ENCODE measurements at places on chromosomes 1 and 21.

- DNase-seq, result no peak
Observed at GRCh38 chr1:17014671-17015567, 3.2 kb upstream of the ATP13A2 start.

DNA sequence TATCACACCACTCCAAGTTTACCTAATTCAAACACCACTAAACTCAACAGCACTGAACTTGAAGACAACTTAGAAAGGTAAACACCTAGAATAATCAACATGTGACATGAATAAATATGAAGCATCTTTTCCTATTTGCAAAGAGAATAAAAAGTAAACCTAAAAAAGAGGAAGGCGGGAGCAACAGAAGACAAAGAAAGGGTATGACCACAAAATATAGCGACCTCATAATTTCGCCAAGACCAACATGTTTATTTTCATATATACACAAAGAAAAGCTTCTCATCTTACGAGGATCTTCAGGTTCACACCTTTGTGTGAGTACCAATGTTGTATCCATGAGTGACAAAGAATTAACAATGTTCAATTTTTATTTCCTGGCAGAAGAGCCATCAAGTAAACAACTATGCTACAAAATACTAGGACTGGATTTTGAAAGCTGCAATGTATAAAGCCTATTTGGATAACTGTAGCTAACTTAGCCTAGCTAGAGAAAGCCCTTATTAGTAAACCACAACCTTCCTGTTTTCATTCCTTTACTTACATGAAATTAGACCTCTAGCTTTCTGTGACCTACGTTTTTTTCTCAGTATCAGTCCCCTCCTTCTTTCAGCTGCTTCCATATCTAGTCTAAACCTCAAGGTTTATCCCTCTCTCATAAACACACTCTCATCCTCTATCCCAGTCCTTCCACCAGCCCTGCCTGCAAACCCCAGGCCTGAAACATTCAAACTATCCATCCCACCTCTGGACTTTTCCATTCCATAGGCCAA, 21.3 kb upstream of the PHTF1 start:
- peak; percentile 42 for DNase-seq

DNA sequence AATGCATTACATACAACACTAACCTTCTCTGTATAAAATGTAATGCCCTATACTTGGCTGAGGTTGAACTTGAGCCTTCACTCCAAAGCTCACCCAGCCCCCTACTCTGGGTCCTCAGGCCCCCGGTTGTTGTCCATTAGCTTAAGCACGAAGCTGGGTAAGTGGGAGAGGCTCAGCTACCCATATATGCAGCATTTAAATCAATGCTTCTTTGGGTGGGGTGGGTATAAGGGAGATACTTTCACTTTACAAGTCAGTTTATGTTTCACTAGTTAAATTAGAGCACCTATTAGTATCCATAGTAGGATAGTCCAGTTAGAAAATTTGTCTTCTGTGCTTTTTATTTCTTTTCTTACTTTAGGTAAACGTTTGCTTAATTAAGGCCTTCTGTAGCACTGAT, 151.4 kb downstream of the LMX1A start:
- no peak for DNase-seq

DNA sequence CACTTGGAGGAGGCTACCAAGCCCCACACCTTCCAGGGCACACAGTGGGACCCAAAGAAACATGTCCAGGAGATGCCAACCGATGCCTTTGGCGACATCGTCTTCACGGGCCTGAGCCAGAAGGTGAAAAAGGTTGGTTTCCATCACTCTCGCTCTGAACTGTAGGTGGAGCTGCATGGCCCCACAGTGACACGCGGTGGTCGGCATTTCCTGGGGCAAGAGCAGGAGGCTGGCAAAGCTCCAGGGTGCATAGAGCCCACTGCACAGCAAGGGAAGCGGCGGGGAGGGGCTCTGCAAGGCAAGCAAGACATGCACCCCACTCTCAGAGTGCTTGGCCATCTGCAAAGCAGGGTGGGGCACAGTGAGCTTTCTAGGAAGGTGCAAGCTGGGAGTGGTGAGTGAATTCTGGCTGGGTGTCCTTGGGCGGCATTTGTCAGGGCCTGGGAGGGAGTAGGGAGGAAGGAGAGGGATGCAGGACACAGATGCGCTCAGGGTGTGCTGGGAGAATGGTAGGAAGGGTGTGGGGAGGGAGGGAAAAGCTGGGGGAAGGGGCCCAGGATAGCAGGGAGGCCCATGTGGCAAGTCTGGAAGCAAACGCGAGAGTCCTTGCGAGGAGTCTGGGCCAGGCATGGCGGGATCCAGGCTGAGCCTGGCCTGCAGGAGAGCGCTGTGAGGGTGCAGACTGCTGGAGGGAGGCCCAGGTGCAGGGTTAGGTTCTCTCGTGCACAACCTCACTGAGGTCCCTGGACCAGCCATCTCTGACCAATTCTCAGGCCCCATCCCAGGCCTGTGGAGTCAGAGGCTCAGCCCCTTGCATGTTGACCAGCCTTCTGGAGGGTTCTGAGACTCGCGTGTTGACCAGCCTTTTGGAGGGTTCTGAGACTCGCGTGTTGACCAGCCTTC, 11.0 kb downstream of the TRPM2 start:
- DNase-seq, result no peak
